ENCODE measurements at places on chromosomes 3 and 15.

DNA sequence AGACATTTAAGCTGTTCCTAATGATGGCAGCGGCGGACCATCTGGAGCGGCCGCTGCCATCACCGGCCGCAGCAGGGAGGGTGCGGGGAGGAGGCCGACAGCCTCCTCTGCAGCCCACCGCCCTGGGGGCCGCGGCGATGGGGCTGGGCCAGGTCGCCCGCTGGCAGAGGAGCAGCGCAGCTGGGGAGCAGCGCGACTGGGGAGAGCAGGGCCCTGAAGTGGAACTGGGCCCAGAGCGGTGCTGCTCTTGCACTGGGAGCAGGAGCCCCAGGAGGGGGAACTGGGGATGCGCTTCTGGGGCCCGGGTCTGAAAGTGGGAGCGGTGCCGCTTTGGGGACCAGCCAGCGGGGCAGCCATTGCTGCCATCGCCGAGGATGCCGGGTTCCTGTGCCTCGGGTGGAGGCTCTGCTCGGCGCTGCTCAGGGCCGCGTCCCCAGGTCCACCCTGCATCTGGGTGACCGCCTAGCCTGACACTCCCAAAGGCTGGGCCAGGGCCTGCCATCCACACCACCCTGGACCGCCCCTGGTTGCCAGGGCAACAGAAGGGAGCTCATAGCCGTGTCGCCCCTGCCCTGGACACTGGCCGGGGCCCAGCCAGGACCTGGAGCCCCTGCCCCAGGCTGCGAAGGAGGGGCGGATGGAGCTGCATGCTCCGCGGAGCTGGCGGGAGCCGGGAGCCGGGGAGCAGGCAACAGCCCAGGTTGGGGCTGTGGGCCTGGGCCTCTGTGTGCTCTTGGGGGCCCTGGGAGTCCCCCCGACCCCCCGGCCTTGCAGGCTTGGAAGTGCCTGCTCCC, 15.5 kb upstream of the PLA2G4E start:
- no peak for DNase-seq

DNA sequence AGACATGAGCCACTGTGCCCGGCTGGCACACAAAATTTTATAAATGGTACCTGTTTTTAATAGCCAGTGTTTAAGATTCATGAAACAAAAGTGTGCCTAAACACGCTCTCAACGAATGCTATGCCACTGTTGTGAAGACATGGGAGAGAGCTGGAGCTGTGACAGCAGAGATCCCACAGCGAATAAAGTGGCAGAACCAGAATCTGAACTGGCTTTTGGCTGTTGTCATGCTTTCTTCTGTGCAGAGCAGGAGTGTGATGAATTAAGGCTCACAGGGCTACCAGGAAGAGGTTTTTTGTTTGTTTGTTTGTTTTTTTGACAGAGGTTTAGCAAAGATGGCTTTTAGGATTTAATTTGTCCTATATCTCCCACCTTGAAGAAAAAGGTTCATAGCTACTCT, 14.5 kb downstream of the PTPRG start:
- no peak for DNase-seq

- no peak for DNase-seq
Measured at GRCh38 chr15:90870354-90871138, 2.2 kb downstream of the FURIN start.

DNA sequence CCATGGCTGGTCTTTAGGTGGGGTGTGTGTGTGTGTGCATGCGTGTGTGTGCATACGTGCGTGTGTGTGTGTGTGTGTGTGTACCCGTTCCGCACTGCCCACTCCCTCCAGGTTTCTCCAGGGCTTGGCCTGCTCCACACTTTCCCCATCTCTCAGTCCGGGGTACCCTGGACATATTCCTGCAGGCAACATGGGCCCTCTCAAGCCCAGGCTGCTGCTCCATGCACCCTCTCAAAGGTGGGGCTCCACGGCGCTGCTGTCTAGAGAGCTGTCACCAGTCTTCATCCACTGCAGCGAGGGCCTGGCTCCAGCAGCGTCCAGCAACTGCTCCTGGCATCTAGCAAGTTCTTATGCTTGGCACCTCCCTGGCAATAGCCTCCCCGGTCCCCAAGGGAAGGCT, 86.1 kb downstream of the ATP10A start:
- DNase-seq: no peak

GRCh38 chr15:48101376-48101961, 19.3 kb upstream of the SLC24A5 start:
- no peak for DNase-seq

DNA sequence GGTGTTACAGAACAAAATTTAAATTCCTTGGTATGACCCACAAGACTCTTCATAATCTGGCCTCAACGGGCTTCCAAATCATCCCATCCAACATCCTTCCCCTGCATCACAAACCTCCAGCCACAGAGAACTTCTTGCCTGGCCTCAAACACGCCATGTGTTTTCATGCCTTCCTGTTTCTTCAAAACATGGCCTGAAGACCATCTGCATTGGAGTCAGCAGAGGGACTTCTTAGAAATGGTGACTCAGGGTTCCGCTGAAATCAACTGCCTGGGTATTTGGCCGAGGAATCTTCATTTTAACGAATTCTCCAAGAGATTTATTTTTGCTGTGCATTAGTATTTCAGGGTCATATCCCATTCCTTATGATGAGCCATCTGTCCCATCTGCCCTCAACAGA, 138.1 kb upstream of the RAP2B start:
- DNase-seq: no peak

DNA sequence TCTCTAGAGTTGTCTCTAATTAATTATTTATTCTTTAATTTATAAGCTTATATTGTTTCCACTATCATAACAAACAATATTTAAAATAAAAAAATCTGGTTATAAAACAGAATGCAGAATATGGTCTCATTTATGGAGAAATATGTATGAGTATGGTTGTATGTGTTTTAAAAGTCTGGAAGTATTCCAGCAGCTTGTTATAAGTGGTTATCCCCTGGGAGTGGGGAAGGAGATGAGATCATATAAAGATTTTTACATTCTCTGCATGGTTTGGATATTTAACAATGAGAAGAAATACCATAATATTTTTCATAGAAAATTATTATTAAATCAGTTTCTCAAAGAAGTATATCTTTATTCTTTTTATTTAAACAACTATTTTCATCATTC, 135.4 kb upstream of the MB21D2 start:
- no peak for DNase-seq

DNA sequence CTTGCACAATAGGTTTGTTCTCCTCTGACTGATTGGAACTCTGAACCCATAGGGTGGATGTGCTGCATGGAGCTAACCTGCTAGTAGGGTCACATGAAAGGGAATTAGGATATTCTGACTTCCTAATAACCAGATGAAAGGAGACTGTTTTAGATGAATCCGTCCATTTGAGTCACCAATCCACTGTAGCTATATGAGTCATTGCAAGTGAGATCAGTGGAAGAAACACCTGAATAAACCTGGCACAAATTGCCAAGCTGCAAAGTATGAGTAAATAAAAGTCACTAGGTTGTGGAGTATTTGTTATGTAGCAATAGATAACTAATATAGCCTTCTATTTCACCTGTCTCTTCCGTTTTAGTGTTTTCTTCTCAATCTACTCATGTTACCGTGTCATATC, 584.4 kb downstream of the PDCD6IP start:
- DNase-seq: no peak

- no peak for DNase-seq
Measured at GRCh38 chr15:87638554-87639083, 617.9 kb downstream of the NTRK3 start.

GRCh38 chr15:76358453-76358852, 21.9 kb downstream of the ISL2 start:
- DNase-seq: no peak

DNA sequence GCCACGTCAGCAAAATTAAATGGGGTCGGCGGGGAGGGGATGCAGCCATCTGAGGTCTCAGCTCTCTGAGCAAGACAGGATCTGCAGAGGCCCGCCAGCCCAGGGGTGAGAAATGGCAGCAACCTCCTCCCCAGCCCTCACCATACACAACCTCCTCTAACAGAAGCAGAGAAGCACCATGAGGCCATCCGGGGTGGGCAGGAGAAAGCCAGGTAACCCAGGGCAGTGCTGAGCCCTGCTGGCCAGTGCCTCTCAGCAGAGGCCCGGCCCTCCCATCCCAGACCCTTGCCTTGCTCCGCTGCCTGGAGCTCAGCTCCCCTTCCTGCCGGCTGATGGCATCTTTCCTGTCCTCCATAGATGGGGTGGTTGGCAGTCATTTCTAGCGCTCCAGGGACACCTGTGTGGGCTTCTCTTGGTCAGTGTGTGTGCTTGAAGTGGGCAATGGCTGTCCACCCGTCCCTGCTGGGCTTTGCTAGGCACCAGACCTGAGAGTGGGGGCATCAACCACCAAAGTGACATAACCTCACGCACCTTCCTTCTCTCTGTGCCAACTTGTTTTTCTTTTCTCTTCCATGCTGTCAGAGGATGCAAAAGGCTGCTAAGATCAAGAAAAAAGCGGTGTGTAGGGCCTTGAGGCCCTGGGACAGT, 175.8 kb downstream of the NSMCE3 start:
- DNase-seq: no peak

GRCh38 chr15:66658044-66658443, 44.0 kb upstream of the SMAD6 start:
- DNase-seq: no peak

DNA sequence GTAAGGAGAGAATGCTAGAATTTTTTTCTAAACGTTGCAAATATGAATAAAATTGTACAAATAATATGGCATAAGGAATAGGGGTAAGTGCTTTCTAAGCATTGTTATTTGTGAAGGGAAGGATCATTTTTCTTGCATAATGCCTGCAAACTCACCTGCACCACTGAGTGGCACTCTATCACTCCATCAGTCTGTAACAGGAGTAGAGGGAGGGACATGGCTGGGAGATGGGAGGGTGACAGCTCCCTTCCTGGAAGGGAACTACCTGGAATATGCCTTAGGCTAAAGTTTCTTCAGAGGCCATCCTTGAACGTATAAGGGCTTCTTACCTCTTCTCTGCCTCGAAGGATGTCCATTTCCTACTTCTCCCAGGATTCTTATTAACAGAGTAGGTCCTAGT, 3.0 kb downstream of the NAALADL2 start:
- DNase-seq: no peak

DNA sequence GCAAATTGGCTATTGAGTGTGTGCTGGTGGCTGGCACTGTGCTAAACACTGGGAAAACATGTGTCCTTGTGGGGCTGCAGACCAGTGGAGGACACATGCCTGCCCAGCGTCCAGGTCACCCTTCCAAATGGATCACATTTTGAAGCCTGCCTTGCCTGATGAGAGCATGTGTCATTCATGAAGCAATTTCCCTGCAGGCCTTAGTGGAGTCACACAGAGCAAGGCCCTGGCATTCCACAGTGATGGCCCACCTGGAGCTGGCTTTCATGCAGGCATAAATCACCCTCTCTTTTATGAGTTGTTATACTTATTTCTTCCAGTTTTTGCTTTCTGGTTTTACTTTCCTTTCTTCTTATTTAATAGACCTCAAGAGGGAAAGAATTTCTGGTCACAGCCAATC, 219.5 kb downstream of the EPHB1 start:
- no peak for DNase-seq

- no peak for DNase-seq
Measured at GRCh38 chr3:184583578-184584451, 22.2 kb downstream of the EPHB3 start.

DNA sequence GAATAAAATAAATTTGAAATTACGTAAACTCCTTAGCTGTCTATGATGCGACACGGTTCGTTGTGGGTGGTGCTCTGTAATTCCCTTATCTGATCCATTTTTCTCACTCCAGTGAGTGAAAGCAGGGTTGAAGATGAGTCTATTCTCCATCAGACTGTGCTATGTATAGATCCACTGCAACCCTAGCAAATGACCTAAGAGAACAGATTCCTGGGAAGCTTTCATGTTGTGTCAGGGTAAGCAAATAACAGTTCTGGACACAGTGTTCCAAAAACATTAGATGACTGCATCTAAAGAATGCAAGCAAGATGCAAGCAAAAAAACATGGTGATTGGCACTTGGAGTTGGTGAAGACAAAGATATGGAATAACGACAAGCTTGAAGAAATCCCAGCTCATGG, 239.3 kb downstream of the SLC9A9 start:
- peak; percentile 98 for DNase-seq

GRCh38 chr15:89378296-89379151, 43.9 kb upstream of the POLG start:
- no peak for DNase-seq

DNA sequence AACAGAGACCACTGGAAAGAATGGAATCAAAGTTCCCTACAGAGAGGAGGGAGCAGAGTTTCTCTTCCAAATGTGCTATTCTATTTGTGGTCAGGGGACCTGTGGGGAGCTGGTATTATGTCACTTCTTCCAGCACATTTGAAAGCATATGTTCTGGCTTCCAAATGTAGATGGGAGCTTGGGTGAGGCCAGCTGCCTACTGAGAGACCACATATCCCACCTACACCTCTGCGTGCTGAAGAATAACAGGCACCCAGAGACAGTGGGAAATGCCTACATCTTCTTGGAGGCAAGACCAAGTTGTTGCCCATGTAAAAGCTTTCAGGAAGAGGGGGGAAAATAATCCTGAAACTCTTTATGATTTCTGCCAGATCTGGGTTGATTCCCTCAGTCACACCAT, 286.8 kb upstream of the UMPS start:
- DNase-seq: no peak

- DNase-seq: no peak
Measured at GRCh38 chr3:108202080-108202479, 20.1 kb downstream of the IFT57 start.

DNA sequence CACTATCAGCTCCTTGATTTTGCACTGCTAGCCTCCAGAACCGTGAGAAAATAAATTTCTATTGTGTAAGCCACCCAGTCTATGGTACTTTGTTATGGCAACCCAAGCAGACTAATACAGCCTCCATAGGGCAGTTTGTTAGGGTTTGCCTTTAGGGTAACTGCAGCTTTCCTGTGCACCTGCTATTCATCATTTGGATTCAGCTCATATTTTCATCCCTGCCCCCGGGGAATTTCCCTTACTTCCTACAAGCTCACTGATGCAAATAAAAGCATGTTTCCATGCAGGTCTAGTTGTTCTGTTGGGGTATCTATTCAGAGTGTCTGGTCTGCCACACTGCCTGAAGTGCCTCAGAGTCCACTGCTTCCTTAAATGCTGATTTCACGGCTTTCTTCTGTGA, 48.6 kb upstream of the ATOSA start:
- no peak for DNase-seq

DNA sequence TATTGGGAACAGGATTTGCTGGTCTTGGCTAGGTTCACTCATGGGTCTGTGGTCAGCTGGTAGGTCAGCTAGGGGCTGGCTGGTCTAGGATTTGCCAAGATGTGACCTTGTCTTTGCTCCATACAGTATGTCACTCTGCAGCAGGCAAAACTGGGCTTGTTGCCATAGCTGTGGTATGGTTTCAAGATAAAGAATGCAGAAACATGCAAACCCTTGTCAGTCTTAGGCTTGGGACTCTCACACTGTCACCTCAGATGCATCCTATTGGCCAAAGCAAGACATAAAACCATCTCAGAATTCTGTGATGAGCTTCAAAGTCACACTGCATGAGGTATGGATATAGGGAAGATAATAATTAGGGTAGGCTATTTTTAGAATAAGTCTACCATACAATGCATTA, 66.6 kb upstream of the TBC1D5 start:
- DNase-seq: no peak

GRCh38 chr15:65221697-65222096, 10.4 kb upstream of the CILP start:
- no peak for DNase-seq
